NCI-H2081 (cell line): ENCODE measurements at places on chromosomes 12 and 14.

DNA sequence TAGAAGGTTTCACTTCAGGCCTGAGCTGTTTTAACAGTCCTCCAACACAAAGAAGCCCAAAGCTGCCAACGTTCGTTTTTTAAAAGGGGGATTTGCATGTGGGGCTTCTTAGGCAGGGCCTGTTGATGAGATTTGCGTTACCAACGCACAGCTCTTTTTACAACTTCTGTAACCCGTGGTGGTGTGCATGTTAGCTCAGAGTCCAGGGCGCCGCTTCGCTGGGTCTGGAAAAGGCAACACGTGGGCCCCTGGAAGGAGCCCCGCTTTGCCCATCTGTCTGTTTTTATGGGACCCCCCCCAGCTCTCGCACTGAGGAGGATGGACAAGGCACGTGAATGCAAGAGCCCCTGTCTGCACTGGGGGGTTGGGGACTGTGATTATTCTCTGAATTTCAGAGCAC, 84.0 kb downstream of the ESR2 start:
- DNase-seq = no peak

DNA sequence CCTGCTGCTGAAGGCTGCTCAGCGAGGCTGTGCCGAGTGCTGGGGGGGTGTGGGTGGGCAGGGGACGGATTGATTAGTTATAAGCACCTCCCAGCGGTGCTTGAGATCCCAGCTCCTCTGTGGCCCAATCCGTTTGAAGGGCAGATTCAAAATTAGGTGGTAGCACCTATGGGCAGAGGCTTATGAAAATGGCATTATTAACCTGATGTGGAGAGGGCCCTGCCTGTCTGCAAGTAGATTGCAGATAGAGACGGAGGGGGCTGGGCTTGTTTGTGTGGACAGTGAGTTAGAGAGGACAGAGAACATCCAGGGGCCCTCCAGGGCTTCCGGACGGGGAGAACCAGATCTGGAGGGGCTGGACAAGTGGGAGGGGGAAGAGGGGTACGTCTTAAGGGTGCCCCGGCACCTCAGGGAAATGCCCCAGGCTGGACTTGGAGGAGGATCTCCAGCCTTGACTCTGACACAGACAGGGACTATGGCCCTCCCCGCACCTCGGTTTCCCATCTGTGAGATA, at the start of gene RTL1:
Gene RTL1, minus strand, starts transcription at position 51 of the 514 bp plus-strand sequence. CDS start 18,934 bp downstream, outside the sequence.
- no peak for DNase-seq

DNA sequence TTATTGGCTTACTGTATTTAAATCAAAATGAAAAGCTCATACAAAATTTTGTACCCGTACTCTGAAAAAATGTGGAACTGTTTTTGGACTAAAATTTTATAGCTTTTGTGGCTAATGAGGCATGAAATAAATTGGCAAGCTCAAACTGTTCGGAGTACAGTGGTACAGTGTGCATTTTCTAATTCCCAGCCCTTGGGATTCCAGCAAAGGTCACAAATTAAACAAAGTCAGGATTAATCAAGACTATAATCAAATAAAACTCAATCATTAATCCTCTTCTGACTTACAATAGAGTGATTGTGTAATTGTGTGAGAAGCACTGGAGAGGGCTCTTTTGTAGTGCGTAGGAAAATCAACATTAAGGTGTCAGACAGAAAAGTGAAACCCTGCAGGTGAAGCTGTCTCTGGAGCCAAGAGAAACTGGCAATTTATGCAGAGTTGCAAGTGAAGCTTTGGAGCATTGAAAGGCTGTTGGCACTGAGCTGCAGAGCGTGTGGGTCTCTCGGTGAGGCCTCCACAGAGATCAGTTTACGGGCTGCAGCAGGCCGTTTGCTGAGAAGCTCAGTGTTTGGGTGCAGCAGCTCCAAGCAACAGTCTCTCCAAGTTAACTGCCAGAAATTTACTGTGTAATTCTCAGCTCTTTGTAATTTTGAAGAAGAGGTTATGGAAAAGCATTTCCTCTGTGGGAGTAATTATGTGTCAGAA, 275.9 kb downstream of the FBXL14 start:
- DNase-seq = peak; percentile 98

DNA sequence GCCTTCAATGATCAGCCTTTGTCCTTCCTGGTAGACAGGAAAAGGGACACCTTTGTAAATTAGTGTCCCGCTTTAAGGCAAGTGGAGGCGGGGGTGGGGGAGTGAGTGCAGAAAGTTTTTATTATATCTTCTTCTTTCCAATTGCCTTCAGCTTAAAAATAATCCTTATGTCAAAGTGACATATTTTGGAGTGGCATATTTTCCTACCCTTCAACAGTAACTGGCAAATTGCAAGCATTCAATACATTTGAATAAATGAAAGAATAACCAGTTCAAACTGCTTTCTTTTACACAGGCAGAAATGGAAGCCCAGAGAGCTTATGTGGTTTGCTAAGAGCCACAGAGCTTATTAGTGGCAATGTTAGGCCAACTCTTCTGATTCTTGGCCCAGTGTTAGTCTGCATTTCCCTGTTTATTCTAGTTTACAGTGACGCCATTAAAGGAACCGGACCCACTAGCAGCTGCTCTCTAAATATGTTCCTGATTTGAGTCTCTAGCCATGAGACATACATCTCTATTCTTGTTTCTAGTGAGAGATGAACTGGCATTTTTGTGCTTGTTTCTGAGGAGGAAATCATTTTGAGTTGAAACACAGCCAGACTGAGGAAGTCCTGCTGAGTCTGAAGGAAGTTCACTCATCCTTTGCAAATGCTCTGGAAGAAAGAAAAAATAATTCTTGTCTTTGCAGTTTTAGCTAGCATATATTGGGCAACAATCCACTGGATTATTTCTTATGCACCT, 468.7 kb downstream of the NOVA1 start:
- no peak for DNase-seq

GRCh38 chr14:83975435-83975834, 1554.5 kb upstream of the FLRT2 start:
- no peak for DNase-seq

GRCh38 chr12:121297435-121297991, 1.0 kb upstream of the CAMKK2 start:
- peak; percentile 28 for DNase-seq

- DNase-seq = no peak
Measured at GRCh38 chr12:93873561-93873960, 196.4 kb downstream of the CRADD start.

GRCh38 chr12:18141048-18141982, 51.3 kb upstream of the RERGL start:
- peak; percentile 45 for DNase-seq

DNA sequence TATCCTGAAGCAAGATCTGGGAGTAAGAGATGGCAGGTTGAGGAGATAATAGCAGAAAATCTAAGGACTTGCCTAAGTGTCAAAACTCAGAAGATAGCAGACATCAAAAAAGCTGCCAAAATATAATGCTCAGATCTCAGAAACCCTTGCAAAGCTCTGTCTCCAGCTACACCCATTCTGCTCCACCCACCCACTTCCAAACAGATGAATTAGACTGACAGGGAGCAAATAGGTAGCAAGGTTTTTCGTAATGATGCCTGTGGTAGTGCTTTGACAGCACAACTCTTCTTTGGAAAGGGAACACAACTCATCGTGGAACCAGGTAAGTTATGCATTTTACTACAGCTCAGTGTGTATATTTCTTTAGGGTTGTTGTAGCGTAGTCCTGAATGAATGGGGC, 132.6 kb downstream of the DAD1 start:
- no peak for DNase-seq

DNA sequence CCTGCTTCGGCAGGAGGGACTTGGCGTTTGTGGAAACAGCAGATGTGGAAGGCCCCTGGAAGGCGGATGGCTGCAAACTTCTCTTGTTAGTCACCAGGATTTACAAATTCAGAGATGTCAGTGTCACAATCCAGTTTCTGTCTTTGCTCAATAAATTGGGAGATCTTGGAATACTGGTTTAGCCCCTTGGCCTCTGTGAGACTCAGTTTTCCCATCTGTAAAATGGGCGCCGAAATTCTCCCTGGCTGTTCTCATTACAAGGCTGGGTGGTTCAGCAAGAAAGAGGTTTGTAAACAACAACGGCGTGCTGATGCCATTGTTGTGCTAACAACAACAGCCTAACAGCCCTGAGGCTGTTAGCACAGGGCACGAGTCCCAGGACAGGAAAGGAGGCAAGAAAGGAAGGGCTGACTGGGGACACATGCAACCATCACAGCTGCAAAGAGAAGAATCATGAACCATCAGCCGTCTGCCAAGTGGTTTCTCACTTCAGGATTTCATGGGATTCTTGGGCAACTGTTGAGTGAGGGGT, 127.5 kb downstream of the AACS start:
- DNase-seq = no peak

DNA sequence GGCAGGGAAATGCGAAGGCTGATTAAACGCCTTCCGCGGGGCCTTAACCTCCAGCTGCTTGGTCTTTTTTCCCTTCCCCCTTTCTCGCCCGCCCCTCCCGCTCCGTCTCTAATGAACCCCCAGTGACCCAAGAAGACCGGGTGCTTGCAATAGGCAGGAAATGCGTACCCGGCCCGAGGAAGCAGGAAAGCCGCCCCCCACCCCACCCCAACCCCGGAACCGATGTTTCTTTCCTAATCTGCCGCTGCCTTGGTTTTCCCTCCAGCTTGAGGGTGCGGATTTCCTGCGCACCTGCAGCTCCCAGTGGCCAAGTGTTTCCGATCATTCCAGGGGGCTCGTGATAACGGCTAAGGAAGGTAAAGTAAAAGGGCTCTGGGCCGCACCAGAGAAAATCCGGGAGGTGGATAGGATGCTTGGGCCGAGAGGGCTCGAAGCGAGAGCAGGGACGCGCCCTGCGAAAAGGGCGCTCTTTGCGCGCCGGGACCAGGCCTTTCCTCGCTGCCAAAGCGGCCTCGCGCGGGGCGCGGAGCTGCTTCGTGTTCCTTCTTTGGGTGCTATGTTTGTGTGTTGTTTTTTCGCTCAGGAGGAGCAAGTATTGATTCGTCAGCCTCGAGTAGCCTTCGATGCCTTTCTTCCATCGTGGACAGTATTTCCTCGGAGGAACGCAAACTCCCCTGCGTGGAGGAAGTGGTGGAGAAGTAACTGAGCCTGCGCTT, 983 bp downstream of the MYF6 start:
- no peak for DNase-seq

GRCh38 chr12:1630133-1630826, 1.2 kb downstream of the WNT5B start:
- peak; percentile 64 for DNase-seq

DNA sequence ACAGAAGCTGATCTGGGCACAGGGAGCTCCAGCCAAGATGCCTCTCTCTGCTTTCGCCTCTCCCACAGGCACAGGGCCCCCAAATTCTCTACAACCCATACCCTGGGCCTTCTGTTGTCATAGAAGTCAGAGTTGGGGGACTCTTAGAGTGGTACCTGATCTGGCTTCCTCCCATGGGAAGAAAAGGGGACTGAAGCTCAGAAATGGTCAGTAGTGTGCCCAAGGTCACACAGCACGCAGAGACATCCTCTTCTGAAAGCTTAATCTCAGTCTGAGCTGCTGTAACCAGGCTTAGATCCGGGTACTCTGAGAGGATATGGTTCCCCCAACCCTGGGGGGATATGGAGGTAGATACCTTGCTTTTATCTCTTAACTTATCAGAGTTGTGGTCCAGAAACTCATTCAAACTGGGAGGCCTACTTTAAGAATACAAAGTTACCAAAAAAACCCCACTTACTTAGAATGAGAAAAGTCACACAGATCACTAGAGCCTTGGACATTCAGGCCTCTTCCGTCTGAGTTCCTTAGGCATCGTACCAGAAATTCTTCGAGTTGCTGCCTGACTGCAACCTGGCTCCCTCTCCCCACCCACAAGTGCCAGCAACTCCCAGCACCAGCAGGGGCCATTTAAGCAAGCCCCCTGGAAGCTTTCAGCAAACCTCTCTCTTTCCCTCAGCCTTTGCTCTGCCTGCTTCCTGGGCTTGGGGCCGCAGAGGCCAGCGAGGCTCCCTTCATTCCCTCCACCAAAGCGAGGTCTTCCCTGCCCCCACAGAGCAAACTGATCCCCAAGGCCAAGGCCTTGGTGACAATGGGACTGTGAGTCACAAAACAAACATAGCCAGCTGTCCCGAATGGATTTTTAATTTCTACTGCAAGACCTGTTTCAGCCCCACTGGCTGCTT, 13.9 kb downstream of the KRT7 start:
- DNase-seq = peak; percentile 82

- no peak for DNase-seq
Measured at GRCh38 chr14:52244328-52244727, 23.2 kb upstream of the PTGDR start.

DNA sequence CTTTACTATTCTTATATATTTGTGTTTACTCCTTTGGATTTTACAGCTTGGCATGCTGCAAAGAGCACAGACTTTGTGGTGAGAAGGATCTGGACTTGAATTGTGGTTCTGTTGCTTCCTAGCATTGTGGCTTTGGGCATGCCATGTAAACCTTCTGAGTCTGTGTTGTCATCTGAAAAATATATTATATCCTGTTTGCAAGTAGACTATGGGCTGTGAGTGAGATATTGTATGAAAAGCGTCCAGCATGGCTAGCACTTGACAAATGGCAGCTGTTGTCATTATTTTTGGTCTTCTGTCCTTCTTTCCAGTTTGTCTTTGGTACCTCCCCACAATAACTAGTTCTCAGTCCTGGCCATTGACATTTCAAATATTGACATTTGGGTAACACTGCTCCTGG, 61.8 kb upstream of the DACT1 start:
- DNase-seq = no peak

DNA sequence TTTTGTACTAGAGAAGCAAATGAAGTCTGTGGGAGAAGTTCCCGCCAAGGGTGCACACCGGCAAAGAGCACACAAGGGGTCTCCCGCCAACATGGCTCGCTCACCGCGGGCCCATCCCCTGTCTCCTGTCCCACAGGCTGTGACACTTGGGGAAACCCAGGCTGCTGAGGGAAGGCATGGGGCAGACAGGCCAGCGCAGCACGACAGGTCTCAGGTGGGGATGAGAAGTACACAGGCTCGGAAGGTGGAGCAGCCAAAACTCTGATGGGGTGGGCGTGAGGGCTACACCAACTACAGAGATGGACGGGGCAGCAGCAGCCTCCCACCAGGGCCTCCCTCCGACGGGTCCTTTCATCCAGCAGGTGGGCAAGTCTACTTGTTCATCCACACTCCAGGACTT, 64.4 kb downstream of the RNF34 start:
- no peak for DNase-seq

DNA sequence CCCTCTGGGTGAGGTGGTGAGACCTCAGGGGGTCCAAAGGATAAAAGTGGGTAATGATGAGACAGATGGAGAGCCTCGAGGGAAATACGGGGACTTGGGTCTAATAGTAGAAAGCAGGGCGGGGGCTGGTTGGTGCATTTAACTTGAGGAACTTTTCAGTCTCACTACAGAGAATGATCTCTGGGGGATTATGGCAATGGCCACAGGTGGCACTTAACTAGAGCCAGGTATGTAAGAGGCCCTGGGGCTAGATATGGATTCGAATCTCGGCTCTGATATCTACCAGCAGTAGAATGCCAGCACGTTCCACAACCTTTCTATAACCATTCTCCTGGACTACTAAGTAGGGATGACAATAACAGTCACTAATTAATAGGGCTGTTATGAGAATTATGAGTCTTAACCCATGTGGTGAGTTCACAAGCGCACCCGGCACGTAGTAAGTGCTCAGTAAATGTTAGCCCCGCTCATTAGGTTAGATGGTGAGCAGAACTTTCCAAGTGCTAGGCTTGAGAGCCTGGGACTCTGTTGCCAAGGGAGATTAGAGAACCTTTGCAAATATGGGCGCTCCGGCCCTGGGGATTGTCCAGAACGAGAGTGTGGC, 888 bp upstream of the PLXNC1 start:
- DNase-seq = no peak
